AML-193 (cell line): ENCODE measurements at places on chromosomes 5 and 9.

DNA sequence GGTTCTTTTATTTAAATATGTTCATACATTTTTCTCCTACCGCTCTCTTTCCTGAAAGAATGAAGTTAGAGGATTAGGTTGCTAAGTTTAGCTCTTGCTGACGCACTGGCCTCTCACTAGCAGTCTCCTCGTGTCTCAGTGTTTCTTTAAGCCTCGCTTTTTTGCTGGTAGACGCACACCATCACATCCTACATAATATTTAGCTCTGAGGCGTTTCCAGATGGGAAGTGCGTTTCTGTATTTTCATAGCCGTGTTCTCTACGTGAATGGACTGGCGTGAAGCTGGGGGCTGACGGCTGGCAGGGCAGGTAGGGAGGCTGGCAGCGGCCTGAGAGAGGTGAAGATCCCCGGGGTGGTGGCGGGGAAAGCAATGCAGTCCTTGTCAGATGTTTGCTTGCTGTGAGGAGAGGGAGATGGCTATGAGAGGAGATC lies 79.2 kb upstream of the SPRY4 start:
- no peak for DNase-seq

DNA sequence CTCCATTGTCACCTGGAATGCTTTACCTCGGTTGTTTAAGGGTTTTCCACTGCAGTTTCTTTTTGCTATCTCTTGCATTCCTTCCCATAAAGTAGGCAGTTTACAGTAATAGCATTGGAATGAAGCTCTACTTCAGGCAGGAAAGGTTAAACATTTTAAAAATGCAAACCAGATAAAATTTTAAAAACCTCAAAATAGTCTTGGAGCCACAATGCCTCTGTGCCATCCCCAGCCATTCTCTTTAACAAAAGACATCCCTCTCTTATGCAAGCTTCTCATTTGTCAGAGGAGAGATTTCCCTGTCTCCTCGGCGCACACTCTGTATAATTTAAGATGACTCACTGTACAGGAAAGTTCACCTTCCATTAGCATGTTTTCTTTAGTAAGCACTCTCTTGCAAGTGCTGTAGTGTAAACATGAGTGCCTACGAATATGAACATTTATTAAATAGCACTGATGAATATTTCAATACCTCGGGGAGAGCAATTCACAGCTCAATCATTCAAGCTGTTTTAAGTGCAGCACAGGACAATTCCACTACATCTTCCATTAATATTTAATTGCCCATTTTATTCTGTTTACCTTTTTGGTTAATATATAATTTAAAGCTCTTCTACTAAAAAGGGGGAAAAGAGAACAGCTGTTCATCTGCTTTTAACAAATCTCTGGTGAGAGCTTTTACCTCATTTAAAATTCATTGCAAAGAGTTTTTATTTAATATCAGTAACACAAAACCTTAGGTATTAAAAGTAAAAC lies 343.6 kb downstream of the SPATA31D1 start:
- no peak for DNase-seq

DNA sequence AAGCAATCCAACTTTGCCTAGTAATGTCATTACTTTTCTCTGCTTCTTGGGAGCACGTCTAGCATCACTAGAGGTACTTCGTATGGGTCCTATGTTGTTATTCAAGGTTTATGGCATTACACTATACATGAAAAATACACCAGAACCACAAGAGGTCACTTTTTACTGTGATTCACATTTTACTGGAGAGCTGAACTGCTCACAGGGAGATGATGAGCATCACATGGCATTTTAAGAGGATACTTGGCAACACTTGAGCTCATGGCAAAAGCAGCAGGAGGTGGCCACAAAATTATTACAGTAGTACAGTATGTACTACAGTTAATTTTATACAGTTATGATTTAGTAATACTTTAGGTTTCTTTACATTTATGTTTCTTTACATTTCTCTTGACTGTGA lies 223.4 kb downstream of the PARP8 start:
- DNase-seq: no peak

DNA sequence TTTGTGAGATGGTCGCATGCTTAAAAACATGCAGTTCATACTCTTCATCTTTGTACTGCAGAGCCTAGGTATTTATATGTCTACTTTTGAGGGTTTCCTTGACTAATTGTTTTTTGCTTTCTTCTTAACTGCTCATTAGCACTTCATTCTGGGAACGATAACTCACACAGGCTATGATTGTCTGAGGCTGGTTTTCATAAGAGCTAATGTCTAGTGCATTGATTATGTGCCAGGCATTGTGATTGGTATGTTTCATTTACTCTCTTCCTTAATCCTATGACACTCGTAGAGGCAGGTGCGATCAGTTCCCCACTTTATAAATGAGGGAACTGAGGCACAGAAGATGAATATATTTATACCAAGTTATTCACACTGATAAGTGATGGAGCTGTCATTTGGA lies 93.6 kb downstream of the INSYN2B start:
- DNase-seq: no peak

DNA sequence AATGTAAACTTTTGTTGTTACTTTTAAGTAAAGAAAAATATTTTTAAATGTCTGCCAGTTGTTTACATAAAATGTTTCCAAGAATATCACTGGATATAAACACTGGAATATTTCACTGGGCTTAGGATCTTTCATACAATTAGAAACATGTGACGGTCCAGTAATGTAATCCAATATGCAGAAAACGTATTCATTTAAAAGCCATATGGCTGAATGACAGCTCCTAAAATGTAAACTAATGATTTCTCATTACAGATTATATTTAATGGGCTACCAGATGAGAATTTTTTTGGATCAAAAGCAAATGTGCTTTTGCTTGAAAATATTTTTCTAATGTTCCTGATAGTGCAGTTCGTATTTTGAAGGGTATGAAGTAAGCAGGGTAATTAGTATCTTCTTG lies 124.3 kb downstream of the TTC39B start:
- no peak for DNase-seq

GRCh38 chr9:20492772-20493171 lies 129.5 kb downstream of the MLLT3 start:
- DNase-seq: no peak

GRCh38 chr5:120231563-120231962 lies 232.5 kb upstream of the PRR16 start:
- DNase-seq: no peak

DNA sequence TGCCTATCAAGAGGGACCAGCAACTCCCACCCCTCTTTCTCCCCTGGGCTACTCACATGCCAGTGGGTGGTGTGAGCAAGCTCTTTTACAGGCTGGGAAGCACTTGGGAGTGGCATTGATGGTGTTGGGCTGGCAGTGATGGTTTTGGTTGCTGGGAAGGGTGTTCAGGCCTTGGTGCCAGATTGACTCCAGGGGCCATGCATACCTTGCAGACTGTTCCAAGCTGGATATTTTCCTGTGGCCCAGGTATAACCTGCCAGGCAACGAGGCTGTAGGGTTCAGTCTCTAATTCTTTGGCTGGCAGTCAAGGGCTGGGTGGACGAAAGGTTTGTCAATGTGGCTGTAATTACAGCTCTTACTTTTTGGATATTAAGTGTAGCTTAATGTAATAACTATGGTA lies 177.3 kb downstream of the MACROH2A1 start:
- no peak for DNase-seq

DNA sequence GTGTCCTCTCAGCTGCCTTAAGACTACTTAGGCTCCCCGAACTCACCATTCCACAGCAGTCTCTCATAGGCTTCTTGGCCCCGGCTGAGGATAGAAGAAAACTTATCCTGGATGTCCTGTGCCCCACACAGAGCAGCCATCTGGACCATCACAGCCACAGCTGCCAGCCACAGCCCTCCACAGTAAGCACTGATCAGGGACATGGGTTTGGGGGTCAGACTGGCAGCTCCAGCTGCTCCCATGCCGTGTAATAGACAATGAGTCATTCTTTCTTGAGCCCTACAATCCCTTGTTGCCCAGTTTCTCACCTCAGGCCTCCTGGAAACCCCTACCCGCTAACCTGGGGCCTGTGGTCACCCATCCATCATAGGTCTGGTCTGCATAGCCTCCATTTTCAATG lies 5.7 kb downstream of the CREB3 start:
- no peak for DNase-seq

- no peak for DNase-seq
These were observed 42.4 kb upstream of the PWWP2A start for GRCh38 chr5:160161626-160162025.

- DNase-seq: no peak
These were observed 107.0 kb downstream of the PRDM9 start for GRCh38 chr5:23614422-23614821.

DNA sequence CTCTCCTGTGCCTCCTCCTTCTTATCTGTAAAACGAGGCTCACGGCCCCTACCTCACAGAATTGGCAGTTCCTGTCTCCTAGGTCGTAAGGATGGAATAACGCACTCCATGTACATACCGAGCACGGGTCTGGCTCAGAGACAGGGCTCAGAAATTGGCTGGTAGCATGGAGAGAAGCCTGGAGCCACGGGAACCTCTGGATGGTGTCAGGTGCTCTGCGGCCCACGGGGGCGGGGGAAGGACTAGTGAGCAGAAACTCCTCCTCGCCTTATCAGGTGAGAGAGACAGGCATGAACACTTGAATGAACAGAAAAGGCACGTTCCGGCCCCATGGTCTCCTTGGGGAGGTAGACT lies 15.4 kb upstream of the C5orf47 start:
- no peak for DNase-seq

DNA sequence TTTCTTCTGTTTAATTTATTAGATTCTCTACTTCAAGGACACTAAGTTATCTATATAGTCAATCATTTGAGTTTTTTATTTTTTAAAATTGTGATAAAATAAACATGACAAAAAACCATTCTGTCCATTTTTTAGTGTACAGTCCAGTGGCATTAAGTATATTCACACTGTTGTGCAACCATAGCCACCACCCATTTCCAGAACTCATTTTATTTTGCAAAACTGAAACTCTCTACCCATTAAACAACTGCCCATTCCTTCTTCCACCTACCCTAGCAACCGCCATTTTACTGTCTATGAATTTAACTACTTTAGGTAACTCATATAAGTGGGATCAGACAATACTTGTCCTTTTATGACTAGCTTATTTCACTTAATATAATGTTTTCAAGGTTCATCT lies 275.6 kb downstream of the SH3GL2 start:
- no peak for DNase-seq

DNA sequence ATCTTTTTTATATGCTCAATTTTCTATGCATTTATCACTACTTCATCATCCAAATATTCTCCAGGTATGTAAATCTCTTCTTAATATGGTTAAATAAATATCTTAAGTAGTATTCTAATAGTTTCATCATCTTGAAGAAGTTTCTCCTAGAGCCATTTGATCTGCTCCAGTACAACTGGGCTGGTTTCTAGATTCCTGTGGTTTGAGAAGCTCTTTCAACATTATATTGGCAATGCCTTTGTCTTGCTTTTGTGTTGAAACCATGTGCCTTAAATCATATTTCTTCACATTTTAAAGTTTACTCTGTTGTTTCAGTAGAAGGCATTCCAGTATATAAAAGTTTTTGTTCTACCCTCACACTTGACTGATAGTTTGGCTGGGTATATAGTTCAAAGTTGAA lies 27.6 kb downstream of the MBLAC2 start:
- DNase-seq: no peak

DNA sequence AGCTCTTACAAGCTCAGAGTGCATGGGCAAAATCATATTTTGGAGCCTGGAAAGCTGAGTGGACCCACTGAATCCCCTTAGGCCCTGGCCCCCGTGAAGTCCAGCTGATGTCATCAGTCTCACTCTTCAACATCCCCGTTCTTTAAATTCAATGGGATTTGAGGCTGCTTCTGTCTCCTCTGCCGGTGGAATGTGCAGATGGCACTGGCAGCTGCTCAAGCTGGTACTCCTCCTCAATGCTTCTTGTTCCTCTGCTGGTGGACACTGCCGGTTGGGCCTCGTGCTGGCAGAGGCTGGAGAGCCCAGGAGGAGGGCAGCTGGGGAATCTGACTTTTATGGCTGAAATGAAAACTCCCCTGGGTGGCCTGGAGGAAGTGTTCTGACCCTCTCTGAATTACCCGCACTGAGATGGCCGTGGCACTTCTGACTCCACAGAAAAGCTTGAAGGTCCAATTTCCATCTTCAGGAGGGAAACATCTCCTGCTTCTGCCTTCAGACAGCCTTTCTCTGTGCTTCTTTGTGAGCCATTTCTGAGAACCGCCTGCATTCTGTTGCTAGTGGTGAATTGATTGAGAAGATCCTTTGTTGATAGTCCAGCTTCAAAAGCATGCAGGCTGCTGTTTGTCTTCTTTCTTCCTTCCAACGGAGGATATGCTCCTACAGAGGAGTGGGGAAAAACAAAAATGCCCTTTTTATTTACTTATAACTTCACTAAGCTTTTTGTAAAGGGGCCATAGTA lies 298.9 kb downstream of the TMEM38B start:
- DNase-seq: no peak

GRCh38 chr9:17082343-17083064 lies 52.3 kb upstream of the CNTLN start:
- no peak for DNase-seq
